ENCODE measurements at places on chromosomes 4 and X.

GRCh38 chr4:88812420-88812819 lies 114.8 kb upstream of the NAP1L5 start:
- no peak for DNase-seq

DNA sequence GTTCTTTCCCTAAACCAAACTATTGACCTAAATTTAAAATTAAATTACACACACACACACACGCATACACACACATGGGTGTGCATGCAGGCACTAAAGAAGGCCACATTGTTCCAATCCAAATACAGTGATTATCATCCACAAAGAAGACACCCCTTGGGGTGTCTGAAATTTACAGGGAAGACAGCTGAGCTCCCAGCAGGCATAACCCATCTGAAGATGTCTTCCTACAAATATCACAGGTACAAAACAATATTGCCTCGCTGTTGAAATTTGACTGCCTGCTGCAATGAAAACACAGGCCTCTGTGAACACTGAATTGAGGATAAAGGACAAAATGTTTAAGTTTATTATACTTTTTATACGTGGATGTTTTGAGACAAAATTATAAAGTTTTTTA lies 50.2 kb upstream of the SLC7A11 start:
- DNase-seq, result no peak

GRCh38 chr4:55303760-55304165 lies 42.3 kb upstream of the SRD5A3 start:
- DNase-seq, result no peak

GRCh38 chr4:47914926-47915237 lies 499 bp upstream of the NFXL1 start:
- no peak for DNase-seq

DNA sequence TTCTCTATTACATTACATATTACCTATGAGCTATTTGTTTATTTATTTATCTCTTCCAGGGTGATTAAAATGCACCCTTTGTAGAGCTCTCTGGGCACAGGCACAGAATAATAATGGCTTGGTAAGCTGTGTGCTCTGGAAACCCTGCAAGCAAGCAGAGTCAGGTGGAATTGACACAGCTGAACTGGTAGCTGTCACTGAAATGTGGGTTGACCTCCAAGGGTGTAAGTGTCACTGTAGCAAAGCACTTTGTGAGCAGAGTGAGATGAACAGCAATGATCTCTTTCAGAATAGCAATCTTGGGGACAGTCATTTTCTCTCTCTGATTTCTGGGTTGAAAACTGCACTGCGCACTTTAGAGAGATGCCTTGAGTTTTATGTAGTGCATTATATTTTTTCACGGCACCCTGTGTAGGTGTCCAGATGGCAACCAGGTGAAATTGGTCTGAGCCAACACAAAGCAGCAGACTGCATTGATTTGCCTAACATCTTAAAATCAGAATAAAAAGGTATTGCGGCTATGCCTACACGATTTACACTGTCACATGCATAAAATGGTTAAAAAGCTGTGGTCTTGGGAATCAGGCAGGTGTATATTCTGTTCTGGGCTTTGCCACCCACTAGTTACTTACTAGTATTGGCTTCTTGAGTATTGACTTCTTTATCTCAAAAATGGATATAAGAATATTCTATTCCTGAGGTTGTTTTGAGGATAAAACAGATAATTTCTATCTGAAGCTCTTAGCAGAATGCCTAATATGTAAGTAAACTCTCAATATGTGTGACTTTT lies 450.3 kb downstream of the RAPGEF2 start:
- DNase-seq, result no peak

DNA sequence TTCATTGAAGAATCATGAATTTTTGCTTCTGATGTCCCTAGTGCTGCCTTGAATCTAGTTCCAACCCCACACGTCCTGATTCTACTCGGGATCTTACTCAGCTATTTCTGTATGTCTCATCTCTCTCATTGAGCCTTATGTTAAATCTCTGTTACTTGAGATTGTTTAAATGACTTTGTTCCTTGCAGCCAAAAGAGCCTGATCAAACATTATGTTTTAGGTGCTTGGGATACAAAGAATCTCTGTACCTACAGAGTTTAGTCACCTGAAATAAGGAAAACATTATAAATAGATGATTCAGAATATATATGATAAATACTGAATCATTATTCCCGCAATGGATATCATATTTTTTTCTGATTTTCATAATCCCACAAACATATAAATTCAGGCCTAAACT lies 13.7 kb upstream of the ANKRD50 start:
- no peak for DNase-seq

- no peak for DNase-seq
Measured at GRCh38 chr4:8307714-8308113, 38.2 kb downstream of the HTRA3 start.

- no peak for DNase-seq
Measured at GRCh38 chr4:74364652-74365491, at the start of gene EREG. Gene EREG (plus strand): TSS chr4:74365145. CDS start chr4:74365309, 164 bp downstream.

GRCh38 chr4:148827781-148828180 lies 385.6 kb upstream of the NR3C2 start:
- DNase-seq, result no peak

DNA sequence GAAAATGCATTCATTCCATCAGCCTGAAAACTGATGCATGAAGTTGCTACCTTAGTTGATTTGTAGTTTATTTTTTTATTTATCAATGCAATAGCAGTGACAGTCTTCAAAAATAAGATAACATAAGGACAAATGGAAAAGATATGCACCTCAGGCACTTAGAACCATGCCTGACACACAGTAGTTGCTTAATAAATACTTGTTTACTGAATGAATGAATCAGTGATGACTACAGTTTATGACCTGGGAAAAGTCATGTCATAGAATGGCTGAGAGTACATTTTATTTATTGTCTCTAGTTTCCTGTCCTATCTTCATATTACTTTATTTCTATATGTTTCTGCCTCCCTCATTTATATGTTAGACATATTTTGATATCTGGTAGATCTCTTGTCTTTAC lies 171.8 kb downstream of the TLL1 start:
- no peak for DNase-seq

DNA sequence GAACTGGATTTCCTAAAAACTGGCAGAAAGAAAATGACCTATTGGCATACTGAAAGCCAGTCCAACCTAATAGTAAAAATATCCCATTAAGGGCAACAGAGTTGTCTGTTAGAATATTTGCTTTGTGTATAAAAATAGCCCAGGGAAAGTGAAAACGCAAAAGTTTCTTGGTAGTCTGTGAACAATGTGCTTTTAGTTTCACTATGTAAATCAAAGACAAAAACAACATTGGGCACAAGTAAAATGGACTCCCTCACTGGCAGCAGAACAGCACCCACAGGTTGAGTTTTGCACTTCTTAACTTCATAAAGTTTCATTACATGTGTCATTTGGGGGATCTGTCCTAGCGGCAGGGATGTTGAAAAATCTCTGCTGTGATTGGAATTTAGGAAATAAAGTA lies 4.3 kb upstream of the FGG start:
- no peak for DNase-seq

- DNase-seq, result no peak
Measured at GRCh38 chr4:36003051-36003450, 241.3 kb downstream of the ARAP2 start.

GRCh38 chrX:109878236-109878635 lies 124.7 kb upstream of the TMEM164 start:
- DNase-seq, result no peak

GRCh38 chrX:17983389-17983788 lies 122.3 kb upstream of the RAI2 start:
- DNase-seq, result no peak

DNA sequence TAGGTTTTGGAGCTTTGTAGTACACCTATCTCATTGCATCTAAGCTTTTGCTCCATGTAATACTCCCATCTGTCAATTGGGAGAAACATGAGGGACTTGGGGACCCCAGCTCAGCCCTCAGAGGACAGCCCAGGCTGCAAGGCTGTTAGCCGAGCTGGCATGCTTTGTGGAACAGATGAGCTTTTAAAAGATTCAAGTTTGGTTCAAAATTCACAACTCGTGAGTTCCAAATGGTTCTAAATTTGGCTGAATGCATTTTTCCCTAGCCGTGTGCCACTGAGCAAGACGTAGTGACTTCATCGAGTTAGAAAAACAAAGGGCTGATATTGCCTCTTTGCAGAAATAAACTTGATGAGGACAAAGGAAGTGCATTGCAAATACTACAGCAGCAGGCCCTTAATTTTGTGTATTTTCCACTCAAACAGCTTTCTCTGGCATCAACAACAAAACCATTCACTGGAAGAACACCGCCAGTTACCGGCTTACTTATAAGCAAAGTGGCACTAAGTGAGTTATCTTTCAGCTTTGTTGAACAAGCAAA lies 165.0 kb upstream of the HS3ST1 start:
- no peak for DNase-seq

GRCh38 chr4:16569790-16570189 lies 328.7 kb downstream of the LDB2 start:
- DNase-seq, result no peak

- no peak for DNase-seq
Measured at GRCh38 chrX:73847100-73847499, 284.1 kb downstream of the CHIC1 start.

DNA sequence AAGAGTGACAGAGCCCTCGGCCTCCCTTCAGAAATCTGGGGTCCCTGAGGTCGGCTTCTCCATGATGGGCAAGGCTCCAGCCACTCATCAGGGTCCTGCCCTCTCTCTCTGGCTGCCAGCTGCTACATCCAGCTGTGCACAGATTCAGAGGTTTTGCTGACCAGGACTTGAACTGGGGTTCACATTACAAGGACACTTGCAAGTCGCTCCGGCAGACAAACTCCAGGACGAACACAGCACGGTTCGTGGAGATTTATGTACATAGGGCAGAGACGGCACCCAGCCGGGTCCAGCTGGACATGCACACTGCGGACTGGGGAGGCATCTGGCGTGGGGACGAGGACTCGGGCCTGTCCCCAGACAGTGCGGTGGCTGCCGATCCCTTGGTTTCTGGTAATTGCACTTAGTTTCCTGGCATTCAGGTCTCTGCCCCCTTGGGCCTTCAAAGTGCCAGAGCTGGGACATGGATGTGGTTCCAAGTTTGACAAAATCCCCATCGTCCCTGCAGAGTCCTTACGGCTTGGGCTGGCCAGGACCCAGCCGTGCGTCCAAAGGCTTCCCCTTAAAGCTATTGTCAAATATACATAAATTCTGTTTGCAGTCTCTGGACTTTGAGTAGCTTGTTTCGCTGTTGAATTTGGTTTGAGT lies 6.2 kb upstream of the C4orf50 start:
- no peak for DNase-seq
